ENCODE measurements at places on chromosomes 16 and 17.

GRCh38 chr16:16073891-16074881, 124.8 kb downstream of the ABCC1 start:
- no peak for DNase-seq

GRCh38 chr16:77899416-77899815, 111.1 kb downstream of the VAT1L start:
- DNase-seq, result no peak

DNA sequence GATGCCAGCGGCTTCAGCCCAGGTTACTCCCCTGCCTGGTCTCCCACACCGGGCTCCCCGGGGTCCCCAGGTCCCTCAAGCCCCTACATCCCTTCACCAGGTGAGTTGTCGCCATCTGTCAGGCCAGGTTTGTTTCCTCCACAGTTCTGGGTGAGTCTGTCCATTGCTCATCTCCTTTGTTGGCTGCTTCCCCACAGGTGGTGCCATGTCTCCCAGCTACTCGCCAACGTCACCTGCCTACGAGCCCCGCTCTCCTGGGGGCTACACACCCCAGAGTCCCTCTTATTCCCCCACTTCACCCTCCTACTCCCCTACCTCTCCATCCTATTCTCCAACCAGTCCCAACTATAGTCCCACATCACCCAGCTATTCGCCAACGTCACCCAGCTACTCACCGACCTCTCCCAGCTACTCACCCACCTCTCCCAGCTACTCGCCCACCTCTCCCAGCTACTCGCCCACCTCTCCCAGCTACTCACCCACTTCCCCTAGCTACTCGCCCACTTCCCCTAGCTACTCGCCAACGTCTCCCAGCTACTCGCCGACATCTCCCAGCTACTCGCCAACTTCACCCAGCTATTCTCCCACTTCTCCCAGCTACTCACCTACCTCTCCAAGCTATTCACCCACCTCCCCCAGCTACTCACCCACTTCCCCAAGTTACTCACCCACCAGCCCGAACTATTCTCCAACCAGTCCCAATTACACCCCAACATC, 28.8 kb downstream of the POLR2A start:
- DNase-seq, result no peak

DNA sequence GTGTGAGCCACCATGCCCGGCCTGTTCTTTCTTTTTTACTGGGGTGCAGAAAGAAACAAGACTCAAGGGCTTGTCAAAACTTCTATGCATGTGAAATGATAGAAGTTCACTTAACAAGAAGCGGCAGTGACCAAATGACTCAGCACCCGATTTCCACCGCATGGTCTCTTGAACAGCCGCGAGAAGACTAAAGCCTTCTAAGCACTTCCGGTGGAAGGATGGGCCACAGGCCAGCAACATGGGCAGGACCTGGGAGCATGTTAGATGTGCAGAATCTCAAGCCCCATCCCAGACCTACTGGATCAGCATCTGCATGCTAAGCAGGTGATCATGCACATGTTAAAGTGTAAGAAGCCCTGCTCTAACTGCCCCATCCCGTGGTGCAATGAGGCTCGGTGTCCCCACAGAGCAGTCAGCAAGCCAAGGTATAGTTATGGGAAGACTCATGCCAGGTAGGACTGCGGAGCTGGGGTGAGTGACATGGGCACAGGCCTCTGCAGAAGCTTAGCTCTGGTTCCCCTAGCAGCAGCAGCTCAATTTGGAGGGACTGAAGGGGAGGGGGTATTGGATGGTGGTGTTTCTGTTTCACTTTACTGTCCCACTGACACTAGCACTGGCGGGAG, 88.5 kb upstream of the HNF1B start:
- peak; percentile 75 for DNase-seq

DNA sequence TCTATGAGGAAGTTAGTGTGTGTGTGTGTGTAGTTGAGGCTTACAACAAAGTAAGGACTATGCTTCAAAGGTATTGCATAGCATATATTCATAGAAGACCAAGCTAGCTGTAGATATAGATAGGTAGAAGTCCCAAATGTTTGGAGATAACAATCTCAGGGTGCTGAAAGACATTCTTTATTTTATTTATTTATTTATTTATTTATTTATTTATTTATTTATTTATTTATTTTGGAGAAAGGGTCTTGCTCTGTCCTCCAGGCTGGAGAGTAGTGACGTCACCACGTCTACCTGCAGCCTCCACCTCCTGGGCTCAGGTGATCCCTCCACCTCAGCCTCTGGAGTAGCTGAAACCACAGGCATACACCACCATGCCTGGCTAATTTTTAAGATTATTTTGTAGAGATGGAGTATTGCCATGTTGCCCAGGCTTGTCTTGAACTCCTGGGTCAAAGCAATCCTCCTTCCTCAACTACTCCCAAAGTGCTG, 284.6 kb upstream of the KIF2B start:
- no peak for DNase-seq

DNA sequence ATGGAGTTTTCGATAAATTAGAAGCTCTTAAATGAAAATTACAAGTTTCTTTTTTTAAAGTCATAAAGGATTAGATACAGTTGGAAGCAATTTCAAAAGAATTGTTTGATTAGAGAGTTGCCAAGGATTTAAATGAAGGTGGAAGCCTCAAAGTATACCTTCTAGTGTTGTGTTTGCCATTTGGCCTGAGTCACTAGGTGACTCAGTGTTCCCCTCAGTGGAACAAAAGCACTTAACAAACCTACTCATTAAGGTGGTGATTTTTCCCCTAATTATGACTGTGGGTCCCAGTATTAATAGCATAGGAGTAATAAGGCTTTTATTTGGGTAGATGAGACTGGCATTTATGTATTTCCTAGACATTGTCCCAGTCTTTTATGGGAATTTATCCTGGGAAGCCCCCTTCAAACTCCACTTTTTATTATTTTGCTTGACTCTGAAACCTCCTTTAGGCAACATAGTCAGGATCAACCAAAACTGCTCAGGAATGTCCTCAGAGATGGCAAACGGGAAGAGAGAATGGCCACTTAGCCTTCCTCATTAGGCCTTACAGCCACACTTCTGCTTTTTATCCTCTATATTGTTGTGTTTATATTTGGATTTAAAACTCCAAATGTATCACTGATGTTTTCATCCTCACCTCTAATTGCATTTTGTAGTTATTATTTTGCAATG, 161.0 kb downstream of the FTO start:
- DNase-seq, result peak; percentile 33

GRCh38 chr17:45581860-45582259, 91.3 kb upstream of the PLEKHM1 start:
- DNase-seq, result no peak

GRCh38 chr16:51565184-51565583, 414.1 kb upstream of the SALL1 start:
- DNase-seq, result no peak

GRCh38 chr16:50736448-50736847, 5.4 kb upstream of the CYLD start:
- no peak for DNase-seq

DNA sequence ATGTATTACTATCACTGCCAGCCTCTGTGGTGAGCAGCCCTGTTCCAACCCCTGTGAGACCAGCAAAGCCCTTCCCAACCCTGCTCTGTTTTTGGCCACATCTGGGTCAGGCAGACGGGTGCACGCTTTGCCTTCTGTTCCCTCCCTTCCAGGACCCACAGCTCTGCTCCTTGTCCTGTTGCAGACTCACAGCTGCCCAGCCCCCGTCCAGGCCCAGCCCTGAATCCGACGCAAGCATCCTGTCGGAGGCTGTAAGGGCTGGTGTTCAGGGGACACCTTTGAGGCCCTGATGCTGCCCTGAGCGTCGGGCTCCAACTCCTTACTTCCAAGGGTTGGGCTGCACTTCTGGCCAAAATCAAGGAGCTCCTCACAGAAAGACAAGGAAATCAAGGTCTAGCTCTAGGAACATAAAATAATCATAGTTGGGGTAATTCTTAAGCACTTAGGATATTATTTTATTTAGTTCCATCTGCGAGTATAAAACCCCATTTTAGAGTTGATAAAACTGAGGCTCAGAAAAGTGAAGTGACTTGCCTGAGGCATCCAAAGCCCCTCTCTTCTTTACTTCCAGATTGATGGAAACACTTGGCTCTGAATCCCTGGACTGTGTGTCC, 14.3 kb upstream of the SRCIN1 start:
- no peak for DNase-seq

- DNase-seq, result no peak
Observed at GRCh38 chr17:82390015-82390859, 18.7 kb downstream of the UTS2R start.

DNA sequence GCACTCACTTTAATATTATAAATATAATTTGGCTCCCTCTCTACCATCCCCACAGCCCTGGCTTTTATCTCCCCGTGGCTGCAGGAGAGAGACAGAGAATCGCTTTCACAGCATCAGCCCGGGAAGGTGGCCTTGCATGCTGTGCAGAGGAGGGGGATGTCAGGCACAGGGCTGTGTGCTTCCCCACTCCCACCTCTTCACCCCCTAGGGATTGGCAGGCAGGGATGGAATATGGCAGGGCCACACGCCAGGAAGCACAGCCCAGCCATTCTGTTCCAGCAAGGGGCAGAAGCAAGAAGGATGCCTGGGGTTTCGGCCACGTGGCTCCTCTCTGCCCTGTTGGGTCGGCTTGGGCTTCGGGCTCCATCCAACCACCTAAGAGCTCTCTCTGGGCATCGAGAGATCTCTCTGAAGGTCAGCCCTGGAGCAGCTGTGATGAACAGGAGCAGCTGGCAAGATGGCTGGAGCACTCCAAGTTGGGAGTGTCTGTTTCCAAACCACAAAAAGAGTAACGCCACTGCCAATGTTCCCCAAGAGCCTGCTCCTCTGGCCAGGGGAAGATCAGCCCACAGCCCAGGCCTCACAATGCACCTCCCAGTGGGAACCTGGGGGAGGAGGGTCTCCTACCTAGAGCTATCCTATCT, 223.2 kb downstream of the C16orf78 start:
- no peak for DNase-seq

- DNase-seq, result no peak
Observed at GRCh38 chr16:57763285-57764005, 27.9 kb downstream of the KATNB1 start.

- peak; percentile 87 for DNase-seq
Observed at GRCh38 chr16:85416228-85417109, 196.7 kb upstream of the GSE1 start.

- DNase-seq, result no peak
Observed at GRCh38 chr16:51313198-51313597, 162.1 kb upstream of the SALL1 start.

DNA sequence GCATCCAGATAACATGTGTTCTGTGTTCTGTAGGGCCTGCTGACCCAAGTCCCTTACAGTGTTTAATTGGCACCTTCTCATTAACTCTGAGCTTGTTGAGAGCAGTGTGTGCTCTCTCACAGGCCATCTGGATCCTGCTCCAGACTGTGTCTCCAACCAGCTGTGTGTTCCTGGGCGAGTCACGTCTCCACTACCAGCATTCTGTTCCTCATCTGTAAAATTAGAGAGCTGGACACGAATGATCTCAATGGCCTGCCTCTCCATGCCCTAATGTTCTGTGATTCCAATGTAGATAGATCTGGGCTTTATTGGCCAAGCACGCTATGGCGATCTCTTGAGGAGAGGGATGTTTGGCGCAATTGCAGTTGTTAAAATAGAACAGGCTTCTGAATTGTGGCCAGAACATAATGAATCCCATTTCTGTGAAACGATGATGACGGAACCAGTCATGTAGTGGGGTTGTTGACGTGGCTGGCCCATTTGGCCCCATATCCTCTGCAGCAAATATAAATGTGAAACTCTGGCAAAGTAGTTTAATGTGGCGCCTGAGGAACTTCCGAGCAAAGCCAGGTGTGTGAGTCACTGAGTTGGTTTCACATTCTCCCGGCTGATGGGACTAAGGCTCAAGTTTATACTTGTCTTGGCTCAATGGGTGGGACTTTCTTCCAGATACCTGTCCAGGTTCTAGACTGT, 22.2 kb downstream of the TBX4 start:
- no peak for DNase-seq

GRCh38 chr16:80517846-80518245, 22.9 kb upstream of the DYNLRB2 start:
- no peak for DNase-seq

- no peak for DNase-seq
Observed at GRCh38 chr16:12362482-12363458, 386.2 kb downstream of the SNX29 start.

GRCh38 chr16:79928142-79928873, 327.8 kb upstream of the MAF start:
- DNase-seq, result no peak

Data from activated CD4-positive, alpha-beta memory T cell treated with anti-CD3 and anti-CD28 coated beads for 36 hours (primary cell).